ENCODE measurements at places on chromosomes 7 and 10.

GRCh38 chr10:51596695-51597094, 102.7 kb downstream of the CSTF2T start:
- H3K27ac ChIP-seq, result no peak overlapping the region
- no peaks in the 10 kb centered on the region for H3K27me3 ChIP-seq

- H3K27ac ChIP-seq, result no peak overlapping the region
- H3K36me3 ChIP-seq, result no peaks in the 10 kb centered on the region
- peaks cover 3% of the 10 kb centered on the region for H3K4me1 ChIP-seq
- peak overlapping the region; percentile 59 for H3K4me3 ChIP-seq
- peaks cover 32% of the 10 kb centered on the region for H3K27me3 ChIP-seq
Measured at GRCh38 chr10:110671788-110672579, 27.8 kb downstream of the RBM20 start.

GRCh38 chr10:78755063-78755701, 313.6 kb upstream of the ZMIZ1 start:
- H3K4me1 ChIP-seq, result no peaks in the 10 kb centered on the region
- peaks cover 2% of the 10 kb centered on the region for H3K27me3 ChIP-seq
- no peak for DNase-seq

DNA sequence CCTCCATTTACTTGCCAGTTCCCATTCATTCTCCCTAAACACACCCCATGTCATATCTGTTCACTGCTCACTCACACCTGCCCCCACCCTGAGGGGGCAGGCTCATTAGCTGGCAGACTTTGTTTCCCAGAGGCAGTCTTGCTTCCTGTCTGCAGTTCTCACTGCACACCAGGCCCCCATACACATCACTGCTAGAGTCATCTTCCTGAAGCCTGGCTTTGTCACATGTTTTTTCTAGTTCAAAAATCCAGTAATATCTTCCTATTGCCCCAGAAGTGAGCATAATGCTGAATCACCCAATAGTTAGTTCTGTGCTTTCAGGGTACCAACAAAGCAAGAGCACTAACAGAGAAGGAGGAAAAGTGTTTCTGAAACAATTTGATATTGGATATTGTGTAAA, 1.9 kb downstream of the LRRC72 start:
- no peak overlapping the region for H3K4me3 ChIP-seq
- H3K27ac ChIP-seq, result no peak overlapping the region
- no peak for DNase-seq
- H3K27me3 ChIP-seq, result no peaks in the 10 kb centered on the region

GRCh38 chr10:100508691-100509150, 10.9 kb downstream of the SEC31B start:
- no peak overlapping the region for H3K27ac ChIP-seq
- no peak for DNase-seq
- H3K27me3 ChIP-seq, result no peaks in the 10 kb centered on the region
- no peak overlapping the region for H3K4me3 ChIP-seq

- no peak for DNase-seq
- H3K4me1 ChIP-seq, result peaks cover 3% of the 10 kb centered on the region
- no peaks in the 10 kb centered on the region for H3K27me3 ChIP-seq
Measured at GRCh38 chr7:31958226-31958625, 112.0 kb downstream of the PDE1C start.

GRCh38 chr7:119761776-119762175, 511.2 kb upstream of the KCND2 start:
- DNase-seq, result no peak
- H3K4me3 ChIP-seq, result no peak overlapping the region
- no peaks in the 10 kb centered on the region for H3K27me3 ChIP-seq
- no peak overlapping the region for H3K27ac ChIP-seq
- H3K4me1 ChIP-seq, result no peaks in the 10 kb centered on the region

DNA sequence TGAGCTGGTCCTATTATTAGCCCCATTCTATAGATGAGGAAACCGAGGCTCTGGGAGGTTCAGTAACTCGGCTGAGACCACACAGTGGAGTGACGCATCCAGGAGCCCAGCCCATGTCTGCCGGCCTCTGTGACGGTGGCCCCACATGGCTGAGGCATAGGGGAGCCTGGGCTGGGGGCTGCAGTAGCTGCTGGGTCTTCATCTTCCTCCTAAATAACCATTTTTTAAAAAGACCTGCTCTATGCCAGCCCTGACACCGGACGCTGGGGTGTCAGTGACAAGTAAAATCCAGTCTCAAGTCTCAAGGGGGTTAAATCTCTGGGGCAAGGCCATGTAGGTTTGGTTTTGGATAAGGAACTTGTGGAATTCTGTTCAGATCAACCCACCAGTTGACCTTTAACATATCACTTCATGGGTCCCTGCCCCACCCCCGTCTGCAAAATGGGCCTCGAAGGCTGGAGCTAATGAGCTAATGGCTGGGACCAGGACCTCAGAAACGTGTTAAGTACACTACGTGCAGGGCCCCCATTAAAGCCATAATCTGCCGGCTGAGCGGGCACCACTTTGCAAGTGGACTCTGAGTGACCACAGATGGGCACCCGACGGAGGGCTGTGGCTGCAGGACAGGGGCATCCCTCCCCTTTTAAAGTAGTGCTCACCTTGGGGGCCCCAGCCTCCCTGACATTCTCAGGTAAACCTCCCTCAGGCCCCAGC, 136.5 kb upstream of the UNC5B start:
- no peaks in the 10 kb centered on the region for H3K4me1 ChIP-seq
- H3K4me3 ChIP-seq, result no peak overlapping the region
- no peaks in the 10 kb centered on the region for H3K27me3 ChIP-seq

- no peak overlapping the region for H3K4me3 ChIP-seq
- H3K4me1 ChIP-seq, result no peaks in the 10 kb centered on the region
- no peaks in the 10 kb centered on the region for H3K36me3 ChIP-seq
Measured at GRCh38 chr7:28591725-28592349, 179.5 kb downstream of the CREB5 start.

GRCh38 chr7:12882710-12883109, 195.3 kb downstream of the ARL4A start:
- DNase-seq, result no peak
- no peaks in the 10 kb centered on the region for H3K27me3 ChIP-seq
- H3K27ac ChIP-seq, result no peak overlapping the region
- H3K4me3 ChIP-seq, result no peak overlapping the region
- H3K36me3 ChIP-seq, result no peaks in the 10 kb centered on the region

GRCh38 chr10:103717341-103718246, 137.8 kb downstream of the SH3PXD2A start:
- no peak overlapping the region for H3K4me3 ChIP-seq
- H3K27ac ChIP-seq, result no peak overlapping the region
- H3K27me3 ChIP-seq, result no peaks in the 10 kb centered on the region
- H3K4me1 ChIP-seq, result peaks cover 30% of the 10 kb centered on the region
- peaks cover 30% of the 10 kb centered on the region for H3K36me3 ChIP-seq
- DNase-seq, result no peak

DNA sequence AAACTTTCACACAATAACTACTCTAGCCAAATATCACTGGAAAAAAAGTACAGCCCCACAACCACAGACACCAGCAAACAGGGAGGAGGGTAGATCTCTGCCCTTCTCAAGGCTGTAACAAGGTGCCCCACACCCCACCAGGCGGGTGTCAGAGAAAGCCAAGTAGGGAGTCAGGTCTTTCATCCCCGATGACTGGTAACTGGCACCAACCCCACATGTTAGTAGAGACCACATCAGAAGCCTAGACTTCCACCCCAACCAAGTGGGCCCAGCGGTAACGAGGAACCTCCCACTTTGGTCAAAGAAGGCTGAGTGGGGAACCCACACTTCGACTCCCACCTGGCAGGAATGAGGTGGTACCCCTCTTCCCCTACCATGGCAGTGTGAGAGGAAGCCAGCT, 16.4 kb upstream of the RUFY2 start:
- no peaks in the 10 kb centered on the region for H3K27me3 ChIP-seq
- no peaks in the 10 kb centered on the region for H3K4me1 ChIP-seq
- no peak for DNase-seq
- no peak overlapping the region for H3K4me3 ChIP-seq

DNA sequence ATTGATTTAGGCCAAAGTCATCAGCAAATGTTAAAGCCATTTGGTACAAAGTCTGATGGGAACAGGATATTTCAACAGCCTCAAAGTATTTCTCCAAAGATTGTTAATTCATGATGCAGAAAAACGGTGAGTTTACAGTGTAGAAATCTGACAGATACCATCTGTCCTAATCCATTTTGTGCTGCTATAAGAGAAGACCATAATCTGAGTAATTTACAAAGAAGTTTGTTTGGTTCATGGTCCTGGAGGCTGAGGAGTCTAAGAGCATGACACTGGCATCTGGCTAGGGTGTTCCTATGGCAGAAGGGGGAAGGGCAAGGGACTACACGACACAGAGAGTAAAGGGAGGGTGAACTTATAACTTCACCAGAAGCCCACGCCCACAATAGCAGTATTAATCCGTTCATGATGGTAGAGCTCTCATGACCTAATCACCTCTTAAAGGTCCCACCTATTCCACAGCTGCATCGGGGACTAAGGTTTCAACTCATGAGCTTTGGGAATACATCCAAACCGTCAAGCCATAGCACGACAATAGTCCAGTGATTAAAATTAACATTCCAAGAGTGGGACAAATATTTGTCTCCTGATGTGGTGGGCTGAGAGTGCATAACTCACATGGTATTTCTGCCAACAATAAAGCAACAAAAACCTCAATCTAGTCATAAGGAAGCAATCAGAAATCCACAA, 298.6 kb upstream of the AKR1E2 start:
- no peaks in the 10 kb centered on the region for H3K27me3 ChIP-seq
- no peak for DNase-seq
- H3K36me3 ChIP-seq, result no peaks in the 10 kb centered on the region
- H3K4me3 ChIP-seq, result no peak overlapping the region
- H3K4me1 ChIP-seq, result no peaks in the 10 kb centered on the region
- no peak overlapping the region for H3K27ac ChIP-seq

DNA sequence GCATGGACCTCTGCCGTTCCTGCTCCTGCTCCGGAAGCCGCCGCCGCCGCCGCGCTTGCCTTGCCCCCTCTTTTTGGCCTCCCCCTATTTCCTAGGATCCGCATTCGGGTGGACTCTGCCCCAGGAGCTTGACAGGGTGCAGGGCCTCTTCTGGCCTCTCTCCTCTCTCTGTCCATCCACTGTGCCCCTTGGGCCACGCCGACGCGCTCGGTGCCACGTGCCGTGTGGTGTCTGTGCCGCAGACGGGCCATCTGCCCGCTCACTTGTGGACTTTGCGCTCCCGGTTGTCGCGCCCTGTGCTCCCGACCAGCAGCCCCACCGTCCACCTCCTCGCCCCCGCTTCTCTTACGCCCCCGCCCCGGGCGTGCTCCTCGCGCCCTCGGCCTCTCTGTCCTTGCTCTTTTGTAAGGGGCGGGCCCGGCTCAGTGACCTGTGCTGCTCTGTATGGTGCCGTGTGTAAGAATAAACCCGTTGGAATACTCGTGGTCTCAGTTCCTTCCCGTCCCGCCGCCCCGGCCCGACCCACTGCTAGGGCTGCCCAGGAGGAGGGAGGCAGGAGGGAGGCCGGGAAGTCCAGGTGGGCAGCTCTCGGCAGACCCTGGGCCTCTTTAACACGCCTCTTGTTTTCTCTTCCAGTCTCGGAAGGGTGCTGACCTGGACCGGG, 37.0 kb downstream of the AGAP3 start:
- no peaks in the 10 kb centered on the region for H3K27me3 ChIP-seq
- H3K4me1 ChIP-seq, result peaks cover 12% of the 10 kb centered on the region
- no peak for DNase-seq

- H3K4me3 ChIP-seq, result no peak overlapping the region
- H3K27ac ChIP-seq, result no peak overlapping the region
- no peaks in the 10 kb centered on the region for H3K36me3 ChIP-seq
- DNase-seq, result no peak
- no peaks in the 10 kb centered on the region for H3K4me1 ChIP-seq
Measured at GRCh38 chr10:23376229-23376655, 31.6 kb upstream of the C10orf67 start.

GRCh38 chr10:68876246-68877138, 24.6 kb upstream of the DDX50 start:
- H3K27ac ChIP-seq, result peak overlapping the region; percentile 74
- H3K4me3 ChIP-seq, result no peak overlapping the region
- H3K27me3 ChIP-seq, result no peaks in the 10 kb centered on the region
- peaks cover 44% of the 10 kb centered on the region for H3K4me1 ChIP-seq
- DNase-seq, result peak; percentile 92

- H3K36me3 ChIP-seq, result no peaks in the 10 kb centered on the region
- no peak overlapping the region for H3K27ac ChIP-seq
- peak; percentile 14 for DNase-seq
- H3K4me1 ChIP-seq, result no peaks in the 10 kb centered on the region
- no peak overlapping the region for H3K4me3 ChIP-seq
- H3K27me3 ChIP-seq, result peaks cover 5% of the 10 kb centered on the region
Measured at GRCh38 chr10:6409971-6410643, 170.0 kb downstream of the PRKCQ start.

- no peaks in the 10 kb centered on the region for H3K36me3 ChIP-seq
- H3K27ac ChIP-seq, result no peak overlapping the region
- no peak for DNase-seq
- no peak overlapping the region for H3K4me3 ChIP-seq
Measured at GRCh38 chr10:29784175-29784773, 149.5 kb upstream of the SVIL start.

DNA sequence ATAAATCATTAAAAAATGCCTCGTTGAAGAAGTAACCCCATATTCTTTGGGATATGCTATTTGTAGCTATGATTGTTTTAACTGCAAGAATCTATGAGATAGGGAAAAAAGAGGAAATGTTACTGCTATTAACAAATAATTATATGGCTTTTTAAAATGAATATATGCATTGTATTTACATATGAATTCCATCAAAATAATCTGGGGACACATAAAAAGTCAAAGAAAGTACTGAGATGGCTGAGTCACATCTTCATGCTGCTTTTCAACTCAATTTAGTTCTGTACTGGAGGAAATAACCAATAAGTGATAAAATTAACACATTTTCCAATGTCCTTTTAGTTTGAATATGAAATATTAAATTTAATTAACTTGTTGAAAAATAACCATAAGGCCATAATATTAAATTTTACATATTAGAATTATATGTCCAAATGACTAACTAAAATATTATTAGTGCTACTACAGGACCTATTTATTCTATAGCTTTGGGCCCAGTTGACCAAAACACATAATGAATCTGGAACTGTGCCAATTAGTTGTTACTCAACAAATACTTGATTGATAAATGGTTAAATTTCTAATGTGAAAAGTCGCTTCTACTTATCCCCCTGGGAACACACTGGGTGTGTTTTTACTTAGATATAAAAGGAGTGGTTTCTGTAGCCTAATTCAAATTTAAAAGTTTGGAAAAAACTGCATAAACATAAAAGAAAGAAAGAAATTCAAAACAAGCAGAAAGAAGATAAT, 214.6 kb upstream of the PFKP start:
- no peaks in the 10 kb centered on the region for H3K4me1 ChIP-seq
- H3K36me3 ChIP-seq, result no peaks in the 10 kb centered on the region
- no peaks in the 10 kb centered on the region for H3K27me3 ChIP-seq
- DNase-seq, result no peak
- no peak overlapping the region for H3K4me3 ChIP-seq
- no peak overlapping the region for H3K27ac ChIP-seq

GRCh38 chr7:158730383-158731346, 26.1 kb upstream of the NCAPG2 start:
- DNase-seq, result no peak
- no peaks in the 10 kb centered on the region for H3K4me1 ChIP-seq
- H3K36me3 ChIP-seq, result peaks cover 31% of the 10 kb centered on the region
- no peak overlapping the region for H3K4me3 ChIP-seq

All from large intestine (tissue), 12 donors.